ENCODE measurements at places on chromosomes 5 and 9.

GRCh38 chr9:29209748-29210291 is 1636.5 kb upstream of the C9orf72 start:
- DNase-seq, result no peak

DNA sequence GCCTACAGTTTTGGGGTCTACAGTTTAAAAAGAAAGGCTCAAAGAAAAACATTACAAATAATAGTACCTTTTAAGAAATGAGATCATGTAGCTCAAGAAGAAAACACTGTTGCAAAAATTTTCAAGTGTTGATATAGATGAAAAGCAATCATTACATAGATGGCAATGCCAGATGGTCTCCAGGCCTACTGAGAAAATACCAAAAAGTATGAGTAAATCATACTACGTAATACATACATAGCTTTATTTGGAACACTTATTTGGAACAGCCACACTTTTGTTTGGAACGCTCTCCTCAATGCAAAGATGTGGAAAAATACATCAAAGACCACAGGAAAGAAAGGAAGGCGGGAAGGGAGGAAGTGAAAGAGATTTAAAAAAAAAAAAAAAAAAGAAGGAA is 44.1 kb downstream of the MARCHF11 start:
- no peak for DNase-seq

DNA sequence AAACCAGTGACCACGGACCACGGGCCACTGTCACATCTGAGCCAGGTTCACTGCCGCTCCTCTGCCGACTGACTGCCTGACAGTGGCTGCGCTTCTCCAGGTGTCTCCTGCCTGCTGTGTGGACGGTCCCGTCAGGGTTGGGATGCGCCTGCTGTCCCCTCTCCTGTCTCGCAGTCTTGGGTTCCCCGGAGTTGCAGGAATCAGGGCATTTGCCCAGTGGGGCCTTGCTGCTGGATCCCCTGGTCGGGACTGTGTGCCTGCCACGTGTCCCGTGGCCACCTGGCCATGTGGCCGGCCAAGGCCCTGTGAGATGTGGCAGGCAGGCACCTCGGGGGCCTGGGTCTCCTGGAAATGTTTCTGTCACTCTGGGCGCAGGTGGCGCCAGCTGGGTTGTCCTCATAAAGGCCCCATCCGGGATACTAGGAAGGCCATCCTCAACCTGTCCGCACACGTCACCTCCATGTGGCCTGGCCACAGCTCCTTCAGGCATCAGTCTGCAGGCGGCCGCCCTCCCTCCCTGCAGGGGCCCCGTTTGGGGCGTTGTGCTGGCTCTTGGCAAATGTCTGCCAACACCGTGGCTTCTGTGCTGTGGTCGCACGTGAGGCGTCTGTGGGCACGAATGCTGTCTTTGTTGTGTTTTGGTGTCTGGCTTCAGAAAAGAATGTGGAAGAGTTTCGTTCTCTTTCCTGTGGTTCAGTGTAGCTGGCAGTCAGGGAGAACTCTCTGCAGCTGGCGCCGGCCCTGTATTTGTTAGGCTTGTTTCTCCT is 6.4 kb upstream of the TOR4A start:
- DNase-seq, result no peak

DNA sequence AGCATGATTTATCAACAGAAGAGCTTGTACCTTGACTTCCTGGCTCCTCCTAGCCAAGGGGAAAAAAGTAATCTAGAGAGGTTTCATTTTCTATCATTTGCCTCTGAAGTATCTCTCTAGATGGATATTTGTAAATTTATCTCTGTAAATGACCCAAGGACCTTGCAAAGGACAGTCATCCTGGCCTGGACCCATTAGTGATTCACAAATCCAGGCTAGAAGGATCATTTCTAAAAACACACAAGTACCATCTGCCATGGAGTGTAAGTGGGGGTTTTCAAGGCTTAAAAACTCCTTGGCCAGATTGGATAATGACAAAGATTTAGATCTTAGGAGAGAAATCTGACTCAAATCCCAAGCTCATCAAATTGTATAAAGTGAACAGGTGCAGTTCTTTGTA is 8.1 kb downstream of the TTC23L start:
- DNase-seq, result no peak

DNA sequence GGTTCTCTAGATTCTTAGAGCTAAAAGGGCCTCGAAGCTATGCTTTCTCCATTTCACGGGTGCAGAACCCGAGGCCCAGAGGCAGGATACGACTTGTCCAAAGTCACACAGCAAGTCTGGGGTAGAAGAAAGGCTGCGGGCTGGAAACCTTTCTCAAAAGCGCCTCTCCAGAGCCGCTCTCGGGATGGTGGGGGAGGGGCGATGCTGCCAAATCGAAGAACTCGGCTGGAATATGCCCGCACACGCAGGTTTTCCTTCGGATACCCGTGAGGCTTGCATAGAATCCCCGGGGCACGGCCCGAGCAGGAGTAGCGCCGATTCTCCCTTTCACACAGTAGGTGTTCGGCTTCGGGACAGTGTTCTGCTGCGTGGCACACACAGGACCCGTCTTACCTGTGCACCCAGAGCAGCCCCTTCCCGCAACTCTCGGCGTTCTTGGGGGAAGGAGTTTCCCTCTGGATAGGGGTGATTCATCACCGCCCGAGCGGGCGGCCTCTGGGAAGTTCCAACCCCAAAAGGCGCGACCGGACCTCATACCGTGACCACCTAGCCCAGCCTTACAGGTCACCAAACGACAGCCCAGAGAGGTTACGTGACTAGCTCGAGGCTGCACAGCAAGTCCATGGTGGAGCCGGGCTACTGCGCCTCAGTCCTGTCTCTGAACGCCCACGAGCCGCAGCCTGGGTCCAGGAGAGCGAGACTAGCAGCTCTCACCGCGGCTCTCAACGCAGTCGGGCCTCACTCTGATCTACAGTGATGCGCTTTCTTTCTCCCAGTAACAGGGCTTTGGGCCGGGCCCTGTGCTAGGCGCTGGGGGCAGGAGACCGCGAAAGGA is 4.1 kb downstream of the PAX5 start:
- no peak for DNase-seq

- no peak for DNase-seq
Observed at GRCh38 chr9:76588316-76588715, 129.3 kb downstream of the GCNT1 start.

DNA sequence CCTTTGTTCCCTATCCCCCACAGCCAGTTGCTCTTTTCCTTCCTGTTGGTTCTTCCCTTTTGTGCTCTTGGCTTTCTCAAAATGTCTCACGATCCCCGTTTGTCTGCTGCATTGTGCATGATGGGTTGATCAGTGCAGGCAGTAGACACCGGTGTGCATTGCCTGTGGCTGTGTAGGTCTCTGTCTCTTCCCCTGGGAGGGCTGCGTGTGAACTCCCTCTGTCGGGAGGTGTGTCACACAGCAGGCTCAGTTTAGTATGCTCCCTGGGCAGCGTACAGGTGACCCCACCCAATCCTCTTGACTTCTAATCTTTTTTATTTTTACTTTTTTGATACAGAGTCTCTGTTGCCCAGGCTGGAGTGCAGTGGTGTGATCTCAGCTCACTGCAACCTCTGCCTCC is 265.3 kb downstream of the FSTL4 start:
- DNase-seq, result no peak

- DNase-seq, result no peak
Observed at GRCh38 chr9:22088717-22089061, 79.6 kb upstream of the CDKN2B start.

GRCh38 chr9:134899818-134900217 is 17.9 kb downstream of the FCN1 start:
- DNase-seq, result no peak

DNA sequence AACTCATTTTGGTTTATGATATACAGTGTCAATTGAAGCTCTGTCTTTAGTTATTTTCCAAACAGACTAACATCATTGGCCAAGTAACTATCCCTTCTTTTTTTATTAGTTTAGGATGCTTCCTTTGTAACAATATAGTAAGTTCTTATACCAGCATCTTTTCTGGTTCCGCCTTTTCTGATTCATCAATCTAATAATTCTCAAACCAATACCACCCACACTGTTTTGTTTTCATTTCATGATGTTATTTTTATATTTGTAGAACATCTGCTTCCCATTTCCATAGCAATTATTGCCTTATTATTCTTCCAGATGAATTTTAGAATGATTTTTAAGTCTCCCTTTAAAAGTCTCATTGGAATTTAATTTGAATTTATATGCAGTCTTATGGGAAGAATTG is 218.1 kb downstream of the RFK start:
- no peak for DNase-seq

GRCh38 chr5:6583049-6583880 is 49.6 kb downstream of the NSUN2 start:
- DNase-seq, result no peak

DNA sequence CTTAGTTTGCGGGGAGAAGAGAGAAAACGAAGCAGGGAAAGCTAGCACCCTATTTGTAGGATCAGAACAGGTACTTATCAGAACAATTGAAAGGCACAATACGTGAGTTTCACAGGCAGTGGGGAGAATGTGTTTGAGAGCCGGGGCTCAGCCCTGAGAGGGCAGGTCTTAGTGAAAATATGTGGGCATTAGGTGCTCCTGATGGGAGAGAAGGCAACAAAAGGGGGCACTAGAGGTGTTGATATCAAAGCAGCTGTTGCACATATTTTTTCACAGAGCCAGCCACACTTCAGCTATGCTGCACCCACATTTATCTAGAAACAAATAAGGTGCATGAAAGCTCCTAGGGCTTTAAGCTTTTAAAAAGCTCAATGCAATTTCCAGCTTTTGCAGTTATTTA is 99.7 kb upstream of the MAN2A1 start:
- no peak for DNase-seq

- DNase-seq, result no peak
Observed at GRCh38 chr5:15683332-15683731, 183.4 kb downstream of the FBXL7 start.

GRCh38 chr5:122101636-122102285 is 23.7 kb upstream of the LOX start:
- no peak for DNase-seq

DNA sequence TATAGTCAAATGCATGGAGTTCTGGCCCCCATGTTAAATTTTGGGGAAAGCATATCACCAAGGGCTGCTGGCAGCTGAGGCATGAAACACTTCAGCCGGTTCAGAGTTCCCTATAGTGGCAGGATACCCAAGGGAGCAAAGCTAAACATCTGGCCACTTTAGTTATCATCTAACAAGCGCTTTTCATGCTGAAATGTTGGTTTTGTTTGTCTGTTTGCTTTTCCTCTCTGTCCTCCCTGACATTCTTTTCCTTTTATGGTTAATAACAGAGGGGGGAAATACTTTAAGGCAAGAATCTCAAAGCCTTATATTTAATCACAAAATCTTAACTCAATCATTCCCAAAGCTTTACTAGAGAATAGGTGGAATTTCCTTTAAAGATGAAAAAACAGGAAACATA is 11.9 kb downstream of the APBA1 start:
- no peak for DNase-seq

GRCh38 chr9:92147030-92147851 is 32.0 kb upstream of the SPTLC1 start:
- no peak for DNase-seq

GRCh38 chr5:15026011-15026893 is 154.7 kb upstream of the ANKH start:
- DNase-seq, result no peak

- DNase-seq, result no peak
Observed at GRCh38 chr5:102713682-102714231, 41.3 kb upstream of the PAM start.

DNA sequence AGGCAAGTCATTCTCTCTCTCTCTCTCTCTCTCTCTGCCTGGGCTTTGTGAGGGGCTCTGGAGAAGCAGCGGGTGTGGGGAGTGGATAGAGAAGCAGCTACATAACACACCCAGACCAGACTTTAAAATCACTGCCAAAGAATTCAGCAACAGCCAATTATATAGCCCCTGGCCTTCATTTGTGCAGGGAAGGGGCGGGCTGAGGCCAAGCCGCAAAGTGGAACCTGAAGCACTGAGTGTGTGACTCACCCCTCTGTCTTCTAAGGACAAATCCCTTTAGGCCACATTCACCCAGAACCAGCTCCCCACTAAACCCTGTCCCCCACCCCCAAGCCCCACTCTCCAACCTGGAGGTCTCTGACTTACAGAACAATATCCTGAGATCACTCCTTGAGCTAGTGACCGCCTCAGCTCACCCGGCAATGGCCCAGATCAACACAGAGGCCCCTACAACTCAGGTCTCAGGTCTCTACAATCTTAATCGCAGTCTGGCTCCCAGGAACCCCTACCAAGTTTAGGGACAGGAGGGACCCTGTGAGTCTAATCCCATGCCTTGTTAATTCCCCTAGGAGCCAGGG is 6.0 kb downstream of the B4GALT1 start:
- DNase-seq, result no peak

- DNase-seq, result no peak
Observed at GRCh38 chr5:144135113-144135762, 35.2 kb downstream of the YIPF5 start.

GRCh38 chr5:98934546-98934945 is 5.7 kb upstream of the CHD1 start:
- DNase-seq, result no peak

- DNase-seq, result no peak
Observed at GRCh38 chr5:141560725-141561483, 57.9 kb downstream of the DIAPH1 start.

DNA sequence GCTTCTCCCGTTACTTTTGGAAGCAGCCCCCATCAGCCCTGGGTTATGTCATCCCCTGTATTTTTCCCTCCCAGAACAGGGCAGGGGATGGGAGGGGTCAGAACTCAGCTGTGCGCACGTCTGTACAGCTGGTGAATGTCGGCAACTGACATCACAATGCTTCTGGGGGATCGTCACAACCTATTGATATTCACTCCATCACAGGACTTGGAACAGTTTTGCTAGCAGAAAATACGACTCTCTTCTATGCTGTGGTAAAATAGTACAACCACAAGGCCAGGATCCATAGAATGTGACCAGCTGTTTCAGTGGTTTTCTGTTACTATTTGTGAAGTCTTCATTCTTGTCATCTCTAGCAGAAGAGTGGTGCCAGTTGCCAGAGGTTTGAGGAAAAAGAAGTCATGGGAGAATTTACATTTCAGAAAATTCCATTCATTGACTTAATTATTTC is 77.1 kb upstream of the KLF4 start:
- DNase-seq, result no peak

GRCh38 chr9:117992006-117992405 is 287.8 kb downstream of the TLR4 start:
- DNase-seq, result no peak

DNA sequence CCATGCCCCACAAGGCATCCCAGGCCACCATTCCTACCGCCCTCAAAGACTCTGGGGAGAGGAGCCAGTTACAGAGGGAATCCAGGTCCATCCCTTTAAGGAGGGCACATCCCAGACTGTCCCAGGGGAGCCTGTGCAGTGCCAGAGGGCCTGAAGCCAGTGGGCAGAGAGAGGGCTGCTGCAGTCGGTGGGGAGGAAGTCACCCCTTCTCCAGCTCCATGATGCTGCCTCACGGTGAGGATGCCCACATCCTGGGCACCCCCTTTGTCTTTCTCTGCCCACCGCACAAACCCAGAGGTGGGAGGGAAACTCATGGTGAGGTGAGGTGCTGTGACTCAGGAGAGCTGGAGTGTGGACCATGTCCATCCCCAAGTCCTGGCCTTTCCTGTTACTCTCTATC is 26.2 kb upstream of the ANKRD33B start:
- no peak for DNase-seq

GRCh38 chr9:107593224-107593870 is 103.8 kb upstream of the KLF4 start:
- no peak for DNase-seq

Measured in activated CD4-positive, CD25-positive, alpha-beta regulatory T cell treated with anti-CD3 and anti-CD28 coated beads, Interleukin-2, amount 50 U/mL, for 16 hours (primary cell).